ENCODE measurements at places on chromosomes 13 and 19.

- DNase-seq: no peak
These were observed 23.3 kb downstream of the LAMP1 start for GRCh38 chr13:113320226-113320875.

DNA sequence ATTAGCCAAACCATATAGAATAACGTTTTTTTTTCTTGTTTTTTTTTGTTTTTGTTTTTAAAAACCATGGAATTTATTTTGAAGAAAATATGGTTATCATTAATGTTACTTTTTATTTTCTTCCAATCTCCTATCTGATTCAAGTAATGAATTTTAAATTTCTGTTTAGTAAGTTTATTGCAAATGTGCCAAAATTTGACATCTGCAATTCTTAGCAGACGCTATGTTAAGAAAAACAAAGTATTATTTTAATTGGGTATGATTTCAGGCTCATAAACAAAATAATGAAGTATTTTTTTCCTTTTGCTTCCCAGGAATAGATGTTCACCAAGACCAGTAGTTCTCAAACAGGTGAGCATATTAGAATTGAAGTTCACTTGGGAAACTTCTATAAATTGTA, 63.1 kb downstream of the POSTN start:
- DNase-seq: no peak

GRCh38 chr19:56137405-56137804, 3.7 kb upstream of the ZNF444 start:
- DNase-seq: no peak

DNA sequence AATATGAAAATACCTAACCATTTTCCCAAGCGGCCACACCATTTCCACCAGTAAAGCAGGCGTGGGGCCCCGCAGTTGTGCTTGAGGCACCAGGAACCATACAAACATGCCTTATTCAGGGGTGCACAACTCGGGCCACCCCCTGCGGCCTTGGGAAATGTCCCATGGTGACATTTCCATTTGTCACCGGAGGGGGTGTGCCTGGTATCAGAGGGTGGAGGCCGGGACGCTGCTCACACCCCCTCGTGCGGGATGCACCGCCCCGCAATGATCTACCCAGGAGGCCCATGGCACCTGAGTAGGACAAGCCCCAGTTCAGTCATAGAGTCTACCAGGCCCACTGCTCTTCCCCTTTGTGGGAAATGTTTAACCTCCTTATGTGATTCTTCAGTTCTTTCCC, 218.8 kb downstream of the TEX29 start:
- no peak for DNase-seq

DNA sequence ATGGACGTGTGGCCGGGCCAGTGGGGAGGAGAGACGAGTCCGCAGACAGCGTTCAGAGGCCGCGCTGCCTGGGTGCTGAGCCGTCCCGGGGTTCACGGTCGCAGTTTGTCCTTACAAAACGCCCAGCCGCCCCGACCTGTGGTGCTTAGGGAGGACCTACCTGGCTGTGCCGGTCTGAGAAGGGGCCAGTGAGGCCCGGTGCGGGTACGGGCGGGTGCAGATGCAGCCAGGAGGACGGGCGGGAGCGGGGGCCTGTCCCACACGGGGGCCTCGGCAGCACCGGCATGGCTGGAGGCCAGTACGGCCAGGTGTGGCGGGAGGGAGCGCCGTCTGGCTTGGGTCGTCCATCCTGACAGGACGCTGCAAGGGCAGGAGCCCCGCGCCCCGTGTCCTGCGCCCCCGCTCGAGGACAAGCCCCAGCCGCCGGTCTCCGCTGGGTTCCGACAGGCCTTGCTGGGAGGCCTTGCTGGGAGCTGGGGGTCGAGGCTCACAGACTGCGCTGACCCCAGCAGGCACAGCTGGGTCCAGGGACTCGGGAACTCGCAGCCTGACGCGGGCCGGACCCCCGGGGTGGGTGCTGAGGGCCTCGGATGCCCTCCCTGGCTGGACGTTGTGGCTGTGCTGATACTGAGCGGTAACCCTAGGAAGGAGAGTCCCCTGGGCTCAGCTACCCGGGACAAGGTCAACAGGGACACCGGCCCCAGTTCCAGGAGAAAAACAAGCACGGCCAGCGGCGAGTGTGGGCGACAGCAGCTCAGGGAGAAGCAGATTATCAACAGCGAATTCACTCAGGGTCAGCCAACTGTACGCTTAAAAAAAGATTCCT, 5.3 kb upstream of the PROZ start:
- DNase-seq: no peak

DNA sequence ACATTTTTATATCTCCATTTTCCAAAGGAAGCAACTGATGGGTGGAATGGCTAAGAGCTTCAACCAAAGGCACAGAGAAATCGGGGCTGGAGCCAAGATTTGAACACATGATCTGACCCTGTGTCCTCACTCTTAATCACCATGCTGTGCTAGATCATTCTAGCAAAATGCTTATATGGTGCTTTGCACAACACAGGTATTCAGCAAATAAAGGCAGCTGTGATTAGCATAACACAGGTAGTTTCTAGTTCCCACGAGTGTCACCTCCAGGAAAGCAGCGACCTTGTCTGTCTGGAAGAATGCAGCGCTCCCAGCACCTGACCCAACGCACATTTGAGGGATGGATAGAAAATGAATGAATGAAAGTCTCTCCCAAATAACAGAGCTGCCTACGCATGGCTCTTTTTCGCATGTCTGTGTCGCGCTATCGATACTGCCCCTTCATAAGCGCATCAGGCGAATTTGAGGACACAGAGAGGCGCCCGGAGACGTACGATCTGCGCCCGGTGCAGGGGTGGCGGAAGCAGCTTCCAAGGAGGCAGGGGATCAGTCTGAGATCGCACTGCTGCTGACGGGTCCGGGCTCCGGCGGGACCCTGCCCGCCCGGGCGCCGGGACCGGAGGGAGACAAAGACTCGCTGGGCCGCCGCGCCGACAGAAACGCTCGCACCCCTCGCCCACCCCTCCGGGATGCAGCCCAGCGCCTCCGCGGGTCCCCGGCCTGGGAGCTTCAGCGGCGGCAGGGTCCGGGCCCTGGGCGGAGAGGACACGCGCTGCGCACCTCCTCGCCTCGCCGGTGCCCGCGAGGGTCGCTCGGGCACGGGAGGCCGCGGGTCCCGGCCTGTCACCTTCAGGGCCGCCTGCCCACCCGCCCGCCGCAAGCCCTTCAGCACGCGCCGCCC, 609 bp downstream of the EPS15L1 start:
- no peak for DNase-seq

DNA sequence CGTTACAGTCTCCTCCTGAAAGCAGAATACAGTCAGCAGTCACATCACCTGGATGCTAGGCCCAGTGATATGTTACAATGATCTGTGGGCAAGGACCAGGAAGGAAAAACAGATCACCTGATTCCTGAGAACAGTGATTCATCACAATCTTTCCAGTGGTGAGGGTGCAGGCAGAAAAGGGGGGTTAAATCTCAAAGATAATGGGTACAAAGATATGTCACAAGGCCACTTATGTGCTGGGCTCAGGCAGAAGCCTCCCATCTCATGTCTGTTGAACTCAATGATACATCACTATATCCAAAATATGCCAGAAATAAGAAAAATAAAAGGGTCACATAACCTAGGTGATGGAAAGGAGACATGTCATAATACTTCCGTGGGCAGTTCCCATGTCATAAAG, 10.8 kb upstream of the ZNF91 start:
- DNase-seq: no peak

DNA sequence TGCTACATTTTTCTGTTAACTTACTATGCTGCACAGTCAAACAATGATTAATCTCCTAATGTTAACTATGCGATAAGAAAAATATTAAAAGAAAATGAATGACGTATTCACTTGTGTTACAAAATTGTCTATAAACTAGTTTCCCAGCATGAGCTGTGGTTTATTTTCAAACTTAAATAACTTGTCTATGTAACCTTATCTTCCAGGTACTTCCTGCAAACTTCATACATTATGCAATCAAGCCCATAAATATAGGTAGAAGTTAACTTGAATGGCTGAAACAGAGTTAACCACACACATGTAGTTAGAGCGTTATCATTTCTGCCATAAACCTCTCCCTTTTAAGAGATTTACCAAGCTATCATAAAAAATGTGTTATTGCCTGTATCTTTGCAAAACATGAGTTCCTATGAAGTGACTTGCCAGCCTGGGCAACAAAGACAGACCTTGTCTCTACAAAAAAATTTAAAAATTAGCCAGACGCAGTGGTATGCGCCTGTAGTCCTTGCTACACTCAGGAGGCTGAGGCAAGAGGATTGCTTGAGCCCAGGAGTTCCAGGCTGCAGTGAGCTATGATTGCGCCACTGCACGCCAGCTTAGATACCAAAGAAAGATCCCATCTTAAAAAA, 17.7 kb upstream of the KLF5 start:
- DNase-seq: no peak

- DNase-seq: peak; percentile 75
These were observed 6.1 kb downstream of the SACS start for GRCh38 chr13:23427342-23427843.

GRCh38 chr19:32130332-32130731, 215.1 kb upstream of the ZNF507 start:
- no peak for DNase-seq

DNA sequence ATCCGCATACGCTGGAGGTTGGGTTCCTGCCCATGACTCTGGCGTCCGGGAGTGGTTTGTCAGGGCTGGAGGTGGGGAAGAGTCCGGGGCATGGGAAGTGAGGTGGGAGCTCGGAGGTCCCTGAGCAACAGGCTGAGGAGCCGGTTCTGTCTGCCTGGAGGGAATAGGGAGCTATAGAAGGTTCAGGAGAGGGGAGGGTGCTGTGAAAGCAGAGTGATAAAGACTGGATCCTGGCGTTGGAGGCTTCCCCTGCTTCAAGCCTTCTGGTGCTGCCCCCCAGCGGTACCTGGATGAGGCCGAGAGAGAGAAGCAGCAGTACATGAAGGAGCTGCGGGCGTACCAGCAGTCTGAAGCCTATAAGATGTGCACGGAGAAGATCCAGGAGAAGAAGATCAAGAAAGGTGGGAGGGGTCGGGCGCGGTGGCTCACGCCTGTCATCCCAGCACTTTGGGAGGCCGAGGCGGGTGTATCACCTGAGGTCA, 2.6 kb downstream of the HMG20B start:
- DNase-seq: no peak

GRCh38 chr13:113129921-113130750, 7.5 kb downstream of the F10 start:
- DNase-seq: no peak

DNA sequence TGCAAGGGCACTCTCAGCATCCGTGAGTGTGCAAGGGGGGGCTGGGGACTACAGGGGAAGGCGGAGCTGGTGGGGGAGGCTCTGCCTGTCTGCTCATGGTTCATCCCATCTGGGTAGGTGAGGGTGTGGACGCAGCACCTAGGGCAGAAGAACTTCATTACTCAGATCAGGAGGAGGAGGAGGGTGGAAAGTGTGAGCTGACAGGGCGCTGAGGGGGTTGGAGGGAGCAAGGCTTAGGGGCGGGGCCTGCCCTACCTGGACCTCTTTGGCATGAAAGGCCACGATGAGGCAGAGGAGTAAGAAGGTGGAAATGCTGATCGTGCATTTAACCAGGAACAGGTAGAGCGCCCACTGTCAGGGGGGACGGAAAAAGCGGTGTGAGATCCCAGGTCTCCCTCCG, 4.5 kb downstream of the KCNN4 start:
- no peak for DNase-seq

DNA sequence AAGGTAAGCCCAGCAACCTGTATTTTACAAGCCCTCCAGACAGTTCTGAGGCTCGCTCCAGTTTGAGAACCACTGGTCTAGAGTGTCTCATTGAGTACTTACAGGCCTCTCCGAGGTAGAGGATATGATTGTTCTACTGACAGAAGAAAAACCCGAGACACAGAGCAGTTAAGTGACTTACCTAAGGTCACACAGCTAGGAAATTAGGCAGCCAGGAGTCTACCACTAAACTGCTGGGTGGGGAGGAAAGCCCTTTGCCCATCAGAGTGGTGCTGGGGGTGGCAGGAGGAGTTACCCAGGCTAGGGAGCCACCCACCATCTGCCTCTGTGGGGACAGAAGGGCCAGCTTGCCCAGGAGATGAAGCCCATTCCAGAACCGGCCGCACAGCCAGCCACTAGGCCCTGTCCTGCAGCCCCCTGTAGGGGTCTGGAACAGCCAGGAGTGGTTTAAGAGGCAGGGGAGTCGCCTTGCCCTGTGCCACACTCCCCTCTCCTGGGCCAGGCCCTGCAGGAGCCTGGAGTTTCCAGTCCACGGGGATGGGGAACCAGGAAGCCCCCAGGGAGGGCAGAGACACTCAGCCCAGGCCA, 703 bp downstream of the RASGRP4 start:
- DNase-seq: no peak

GRCh38 chr13:80962173-80962572, 621.2 kb upstream of the SPRY2 start:
- DNase-seq: no peak

- no peak for DNase-seq
These were observed 36.5 kb upstream of the HMGB1 start for GRCh38 chr13:30502237-30502636.

DNA sequence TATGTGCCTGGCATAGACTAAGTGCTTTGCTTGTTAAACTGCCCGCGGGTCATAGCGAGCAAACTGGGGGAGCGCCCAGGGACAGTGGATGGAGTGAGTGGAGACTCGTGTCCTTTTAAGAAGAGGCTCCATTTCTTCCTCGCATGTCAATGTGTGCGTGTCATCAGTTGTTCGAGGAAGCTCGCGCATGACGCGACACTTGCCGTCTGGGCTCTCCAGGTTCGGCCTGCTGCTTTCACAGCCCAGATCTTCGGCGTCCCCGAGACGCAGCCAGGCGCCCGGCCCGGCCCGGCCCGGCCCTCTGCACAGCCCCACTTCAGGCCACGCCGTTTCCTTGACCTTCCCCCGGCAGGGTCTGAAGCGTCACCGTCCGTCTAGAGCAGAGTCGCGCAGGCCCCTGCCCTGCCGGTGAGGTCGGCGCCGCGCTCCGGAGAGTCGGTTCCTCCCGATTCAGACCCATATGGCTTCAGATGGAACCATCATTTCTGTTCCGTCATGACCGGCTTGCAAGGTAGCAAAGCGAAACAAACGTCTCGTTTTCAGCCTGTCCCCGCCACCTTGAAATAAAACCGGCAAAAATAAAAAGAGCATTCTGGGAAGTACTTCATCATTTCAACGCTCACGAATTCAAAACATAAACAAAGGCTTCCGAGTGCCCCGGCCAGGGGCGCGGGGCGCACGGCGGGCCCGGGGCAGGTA, 599 bp upstream of the ARHGEF7 start:
- no peak for DNase-seq

GRCh38 chr13:34078334-34078999, 260.5 kb downstream of the RFC3 start:
- DNase-seq: no peak

DNA sequence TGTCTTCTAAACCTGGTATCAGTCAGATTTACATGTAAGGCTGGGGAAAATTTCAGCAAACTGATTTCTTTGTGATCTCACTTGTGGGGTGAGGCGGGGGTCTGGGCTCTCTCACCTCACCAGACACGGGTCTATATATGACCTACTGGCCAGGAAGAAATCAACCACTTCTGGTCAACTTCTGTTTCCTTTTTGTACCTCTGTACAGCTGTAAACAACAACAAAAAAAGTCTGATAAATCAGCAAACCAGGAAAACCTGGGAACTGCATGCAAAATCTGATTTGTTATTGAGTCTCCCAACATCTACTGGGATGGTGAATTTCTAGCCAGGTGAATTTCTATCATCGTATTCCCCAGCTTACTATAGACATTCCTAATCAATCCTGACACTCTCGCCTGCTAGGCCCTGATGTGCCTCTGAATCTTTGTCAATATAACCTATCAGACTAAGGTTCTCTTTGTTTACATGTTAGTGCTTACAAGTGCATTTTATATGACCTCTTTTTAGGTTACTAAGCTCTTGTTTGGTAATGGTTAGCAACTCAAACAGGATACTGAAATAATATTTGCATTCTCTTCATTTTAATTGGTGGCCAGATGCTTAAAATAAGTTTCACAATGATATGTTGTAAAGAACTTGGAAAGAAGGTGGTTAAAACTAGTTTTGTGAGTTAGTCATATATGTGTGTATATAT, 77.7 kb downstream of the LRRC63 start:
- no peak for DNase-seq
